Aorta (tissue), 5 donors: ENCODE measurements at places on chromosomes 16 and 17. TPM values are rescaled to one million over a fixed set of nuclear protein-coding genes. Genes with fewer than 3 reads are reported as not detected.

DNA sequence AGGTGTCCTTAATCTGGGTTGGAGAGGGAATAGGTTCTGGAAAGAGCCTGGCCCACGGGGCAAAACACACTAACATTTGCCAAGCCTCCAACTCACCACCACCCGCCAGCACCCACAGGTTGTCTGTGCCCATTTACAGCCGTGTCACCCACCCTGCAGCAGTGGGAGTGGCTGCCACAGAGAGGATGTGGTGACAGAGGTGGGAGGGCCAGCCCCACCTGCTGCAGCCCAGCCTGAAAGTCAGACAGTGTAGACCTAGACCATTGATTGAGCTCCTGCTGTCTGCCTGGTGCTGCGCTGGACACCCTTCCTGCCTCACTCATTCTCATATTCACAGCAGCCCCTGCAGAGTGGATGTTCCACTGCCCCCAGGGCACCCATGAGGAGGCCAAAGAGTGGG, 44.7 kb downstream of the IL21R start:
- DNase-seq, result peak; percentile 50

Gene CD300LB
- total RNA-seq, result 1.3 TPM

- no peak for DNase-seq
Measured at GRCh38 chr17:49965524-49965909, 3.5 kb upstream of the DLX4 start.

Gene MYH1
- total RNA-seq, result not detected

GRCh38 chr17:38970128-38970527, 2.9 kb upstream of the FBXO47 start:
- no peak for DNase-seq

Gene PRR35
- not detected for total RNA-seq

GRCh38 chr16:50604610-50605009, 56.4 kb downstream of the NKD1 start:
- DNase-seq, result no peak

Gene GRIN2C
- 0.19 TPM for total RNA-seq

- no peak for DNase-seq
Measured at GRCh38 chr16:4506450-4506849, 30.3 kb downstream of the HMOX2 start.

Gene TPPP3
- total RNA-seq, result 7.2 TPM

Gene SDR42E2
- not detected for total RNA-seq

Gene SLFN13
- 31.0 TPM for total RNA-seq

Gene EVI2B
- 12.7 TPM for total RNA-seq

DNA sequence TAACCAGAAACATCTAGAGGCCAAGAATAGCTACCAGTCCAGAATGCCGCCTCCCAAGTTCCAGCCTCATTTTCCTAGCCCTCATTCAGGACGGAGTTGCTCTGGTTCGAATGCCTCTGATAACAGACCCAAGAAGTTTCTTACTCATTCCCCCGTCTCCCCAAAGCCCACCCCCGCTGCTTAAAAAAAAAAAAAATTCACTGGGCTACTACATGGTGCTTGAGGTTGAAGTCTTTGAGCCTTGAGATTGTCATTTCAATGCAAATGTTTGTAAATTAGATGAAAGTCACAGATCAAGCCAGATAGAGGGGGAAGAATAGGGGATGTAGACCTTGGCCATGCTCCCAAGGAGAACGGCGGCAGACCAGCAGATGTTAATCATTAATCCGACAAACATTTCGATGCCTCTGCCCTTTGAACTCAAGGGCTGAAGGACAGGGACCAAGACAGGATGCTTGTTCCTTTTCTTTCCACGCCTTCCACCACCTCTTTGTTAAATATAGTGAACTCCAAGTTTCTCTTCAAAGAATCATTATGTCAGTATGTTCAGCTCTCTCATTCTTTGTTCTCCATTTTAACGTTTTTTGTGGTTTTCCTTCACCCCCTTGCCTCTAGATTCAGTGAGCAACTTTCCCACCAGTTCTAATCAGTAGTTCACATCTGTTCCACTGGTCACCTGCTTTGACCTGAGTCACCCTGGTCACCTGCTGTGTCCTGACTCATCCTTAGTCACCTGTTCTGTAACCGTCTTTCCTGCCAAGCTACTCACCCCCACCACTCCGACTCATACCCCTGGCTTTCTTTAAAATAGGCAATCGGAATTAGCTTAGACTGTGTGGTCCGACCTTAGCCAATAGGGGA, 190.3 kb downstream of the CPPED1 start:
- no peak for DNase-seq

DNA sequence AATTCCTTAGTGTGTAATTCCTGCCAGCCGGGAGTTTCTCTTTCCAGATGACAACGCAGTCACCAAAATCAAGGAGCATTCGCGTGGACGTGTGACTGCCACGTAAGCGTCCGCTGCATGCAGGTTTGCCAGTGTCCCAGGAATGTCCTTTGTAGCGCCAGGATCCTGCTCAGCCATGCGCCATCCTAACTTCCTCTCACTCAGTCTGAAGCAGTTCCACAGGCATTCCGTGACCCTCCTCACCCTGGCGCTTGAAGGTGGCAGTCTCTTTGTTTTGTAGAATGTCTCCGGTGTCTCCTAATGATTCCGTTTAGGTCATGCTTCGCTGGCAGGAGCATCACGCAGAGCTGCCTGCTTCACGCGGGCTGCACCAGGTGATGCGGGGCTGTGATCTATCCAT, 88.6 kb downstream of the RPTOR start:
- no peak for DNase-seq

GRCh38 chr16:10805334-10805733, 13.3 kb downstream of the TVP23A start:
- no peak for DNase-seq

- DNase-seq, result no peak
Measured at GRCh38 chr16:2019518-2019920, at the start of gene NPW. Gene NPW, plus strand, starts transcription at chr16:2019785.

DNA sequence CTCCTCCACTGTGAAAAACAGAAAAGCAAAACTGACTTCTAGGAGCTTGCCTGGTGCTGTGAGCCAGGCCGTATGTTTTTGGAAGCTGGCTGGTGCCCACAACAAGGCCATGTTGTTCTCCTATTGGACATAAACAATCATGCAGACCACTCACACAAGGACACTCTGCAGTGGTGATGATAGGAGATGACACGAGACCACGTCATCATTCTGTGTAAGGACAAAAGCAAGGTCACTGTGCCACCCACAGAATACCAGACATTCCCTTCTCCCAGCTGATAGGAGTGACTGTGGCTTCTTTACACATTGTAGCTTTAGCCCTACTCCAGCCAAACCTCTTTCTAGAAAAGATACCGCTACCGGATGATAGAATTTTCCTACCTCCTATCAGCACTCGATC, 47.7 kb upstream of the LCMT1 start:
- DNase-seq, result no peak

DNA sequence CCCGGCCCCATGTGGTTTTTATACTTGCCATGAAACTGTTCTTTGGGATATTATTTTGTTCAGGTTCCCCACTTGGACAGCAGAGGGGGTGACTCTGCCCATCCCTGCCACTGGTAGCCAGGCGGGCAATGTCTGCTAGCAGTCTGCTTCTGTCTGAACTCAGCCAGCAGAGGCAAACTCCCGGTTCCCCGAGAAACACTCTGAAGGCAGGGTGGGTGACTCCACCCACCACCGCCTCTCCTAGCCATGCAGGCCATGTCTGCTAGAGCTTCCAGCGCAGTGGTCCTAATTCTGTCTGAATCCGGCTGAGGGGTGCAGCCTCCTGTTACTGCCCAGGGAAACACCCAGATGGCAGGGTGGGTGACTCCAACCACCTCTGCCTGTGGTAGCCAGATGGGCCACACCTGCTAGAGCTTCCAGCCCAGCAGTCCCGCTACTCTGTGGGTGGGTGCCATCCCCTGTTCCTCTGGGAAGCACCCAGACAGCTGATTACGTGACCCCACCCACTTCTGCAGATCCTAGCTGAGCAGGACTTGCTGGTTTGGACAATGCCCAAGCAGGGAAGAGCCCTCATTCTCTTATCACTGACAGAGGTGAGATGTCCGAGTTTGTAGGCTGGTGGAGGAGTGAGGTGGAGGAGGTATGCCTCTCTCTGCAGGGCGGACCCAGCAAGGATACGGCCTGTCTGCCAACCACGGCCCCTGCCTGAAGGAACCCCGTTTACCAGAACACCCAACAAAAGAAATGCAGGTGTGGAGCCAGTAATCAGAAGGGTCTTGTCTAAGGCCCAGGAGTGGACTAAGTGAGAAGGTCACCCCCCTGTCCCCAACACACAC, 22.4 kb downstream of the NLRP1 start:
- DNase-seq, result peak; percentile 56

DNA sequence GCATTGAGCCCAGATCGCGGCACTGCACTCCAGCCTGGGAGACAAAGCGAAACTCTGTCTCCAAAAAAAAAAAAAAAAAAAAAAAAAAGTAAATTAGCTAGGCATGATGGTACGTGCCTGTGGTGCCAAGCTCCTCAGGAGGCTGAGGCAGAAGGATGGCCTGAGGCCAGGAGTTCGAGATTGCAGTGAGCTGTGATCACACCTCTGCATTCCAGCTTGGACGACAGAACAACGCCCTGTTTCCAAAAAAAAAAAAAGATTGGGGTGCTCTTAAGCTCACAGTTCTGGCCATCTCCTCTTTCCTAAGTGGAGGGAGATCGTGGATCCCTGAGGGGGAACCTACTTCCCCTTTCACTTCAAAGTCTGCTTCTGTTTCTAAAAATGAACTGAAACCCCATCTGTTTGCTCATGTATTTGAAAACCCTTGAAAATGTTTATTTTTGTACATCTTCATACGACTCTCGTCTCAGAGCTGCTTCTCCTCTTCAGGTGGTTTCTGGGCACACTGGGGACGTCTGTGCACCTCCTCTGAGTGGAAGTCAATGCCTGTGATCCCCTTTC, 138.8 kb downstream of the PRKCA start:
- DNase-seq, result no peak

Gene MOSMO
- 17.8 TPM for total RNA-seq

GRCh38 chr16:27429330-27429871, 27.4 kb downstream of the IL21R start:
- no peak for DNase-seq
